ENCODE measurements at places on chromosomes 2 and 18.
A peak's percentile ranks its signal among the peaks of the same experiment; 100 is the strongest.

DNA sequence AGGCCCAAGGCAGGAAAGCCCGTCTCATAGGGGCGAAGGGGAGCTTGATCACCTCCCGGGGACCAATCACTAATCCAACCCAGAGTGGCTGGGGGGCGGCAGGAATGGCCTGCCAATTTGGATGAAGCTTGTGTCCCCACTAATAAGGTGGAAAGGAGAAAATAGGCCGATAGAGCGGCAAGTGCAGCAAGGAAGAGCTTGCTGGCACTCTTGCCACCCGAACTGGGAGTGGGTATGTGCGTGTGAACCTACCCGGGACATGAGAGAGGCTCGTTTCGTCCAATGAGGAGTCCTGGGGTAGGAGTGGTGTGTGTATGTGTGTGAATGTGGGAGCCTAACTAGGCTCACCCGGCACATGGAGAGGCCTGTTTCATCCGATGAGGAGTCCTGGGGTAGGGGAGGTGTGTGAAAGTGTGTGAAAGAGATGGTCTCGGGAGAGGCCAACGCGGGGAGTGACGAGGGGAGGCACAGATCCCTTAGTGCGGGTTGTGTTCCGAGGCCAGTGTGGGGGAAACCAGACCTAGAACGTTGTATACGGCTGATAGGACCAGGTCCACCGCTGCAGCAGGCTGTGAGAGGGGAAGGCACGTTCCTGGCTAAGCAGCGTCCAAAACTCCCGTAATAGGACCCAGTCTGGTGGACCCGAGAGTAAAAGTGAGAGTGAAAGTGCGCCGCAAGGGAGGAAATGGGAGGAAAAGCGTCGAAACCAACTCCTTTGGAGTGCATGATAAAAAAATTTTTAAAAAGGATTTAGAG is 47.1 kb upstream of the SELENOI start:
- peak; percentile 74 for DNase-seq

DNA sequence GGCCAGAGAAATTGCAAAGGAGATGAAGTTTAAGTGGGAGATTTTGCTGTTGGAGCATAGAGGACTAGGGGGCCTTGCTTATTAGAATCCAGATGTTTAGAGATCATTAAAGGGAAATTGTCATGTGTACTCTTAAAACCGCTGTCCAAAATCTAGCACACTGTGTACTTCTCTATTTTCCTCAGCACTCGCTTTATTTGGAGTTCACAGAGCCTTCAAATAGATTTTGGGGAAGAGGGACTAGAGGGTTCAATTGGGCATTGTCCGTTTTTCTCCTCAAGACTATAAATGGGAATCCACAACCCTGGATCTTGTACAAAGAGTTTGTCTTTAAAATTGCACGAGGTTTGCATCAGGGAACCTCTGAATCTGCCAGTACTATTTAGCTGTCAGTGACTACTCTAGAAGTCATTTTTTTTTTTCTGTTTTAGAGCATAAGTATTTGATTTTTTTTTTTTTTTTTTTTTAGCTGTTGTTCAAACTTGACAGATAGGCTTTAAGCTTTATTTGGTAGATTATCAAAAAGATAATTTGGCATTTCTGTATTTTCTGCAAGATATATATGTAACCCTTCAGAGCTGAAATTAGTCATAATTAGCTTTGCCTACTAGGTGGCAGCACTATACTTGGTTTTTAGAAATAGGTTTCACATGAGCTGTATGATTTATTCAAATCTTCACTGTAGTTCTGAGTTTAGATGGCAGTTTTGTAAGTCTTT is 14.2 kb downstream of the PMS1 start:
- DNase-seq, result peak; percentile 71

DNA sequence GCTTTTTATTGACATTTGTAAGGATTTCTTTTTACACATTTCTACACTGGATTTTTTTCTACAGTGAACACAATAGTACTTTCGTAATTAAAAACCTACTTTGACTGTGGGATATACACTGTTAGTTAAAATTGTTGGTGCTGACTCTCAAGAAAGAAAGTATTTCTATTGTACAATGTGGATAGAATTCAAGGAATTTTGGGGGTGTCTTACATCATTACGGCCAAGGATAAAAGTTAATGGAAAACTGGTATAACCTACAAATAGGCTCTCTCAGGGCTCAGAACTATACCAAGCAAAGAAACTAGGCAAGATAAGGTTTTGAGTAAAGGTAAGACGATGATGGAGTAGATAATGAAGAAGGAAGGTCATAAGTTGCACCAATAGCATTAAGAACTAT is 198.4 kb upstream of the PARD3B start:
- DNase-seq, result no peak

DNA sequence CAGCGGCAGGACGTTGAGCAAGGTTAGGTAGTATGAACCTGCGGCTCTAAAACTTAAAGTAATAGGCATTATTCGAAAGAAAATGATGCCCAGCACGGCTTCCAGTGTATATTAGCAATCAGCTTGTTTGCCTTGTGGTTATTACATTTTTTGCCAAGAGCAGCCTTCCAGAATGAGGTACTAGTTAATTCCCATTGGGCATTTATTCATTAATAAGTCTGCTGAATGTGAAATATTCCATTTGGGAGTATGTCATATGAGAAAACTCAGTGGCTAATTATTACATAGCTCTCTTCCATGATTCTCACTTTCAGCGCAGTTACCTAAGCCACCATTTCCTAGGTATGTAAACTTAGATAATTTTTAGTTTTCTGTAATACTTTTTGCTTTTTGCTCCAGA is 12.9 kb downstream of the CRIM1 start:
- no peak for DNase-seq

GRCh38 chr18:36378205-36378604 is 80.7 kb downstream of the FHOD3 start:
- DNase-seq, result peak; percentile 34

GRCh38 chr2:227509824-227510619 is 38.1 kb downstream of the AGFG1 start:
- peak; percentile 38 for DNase-seq

DNA sequence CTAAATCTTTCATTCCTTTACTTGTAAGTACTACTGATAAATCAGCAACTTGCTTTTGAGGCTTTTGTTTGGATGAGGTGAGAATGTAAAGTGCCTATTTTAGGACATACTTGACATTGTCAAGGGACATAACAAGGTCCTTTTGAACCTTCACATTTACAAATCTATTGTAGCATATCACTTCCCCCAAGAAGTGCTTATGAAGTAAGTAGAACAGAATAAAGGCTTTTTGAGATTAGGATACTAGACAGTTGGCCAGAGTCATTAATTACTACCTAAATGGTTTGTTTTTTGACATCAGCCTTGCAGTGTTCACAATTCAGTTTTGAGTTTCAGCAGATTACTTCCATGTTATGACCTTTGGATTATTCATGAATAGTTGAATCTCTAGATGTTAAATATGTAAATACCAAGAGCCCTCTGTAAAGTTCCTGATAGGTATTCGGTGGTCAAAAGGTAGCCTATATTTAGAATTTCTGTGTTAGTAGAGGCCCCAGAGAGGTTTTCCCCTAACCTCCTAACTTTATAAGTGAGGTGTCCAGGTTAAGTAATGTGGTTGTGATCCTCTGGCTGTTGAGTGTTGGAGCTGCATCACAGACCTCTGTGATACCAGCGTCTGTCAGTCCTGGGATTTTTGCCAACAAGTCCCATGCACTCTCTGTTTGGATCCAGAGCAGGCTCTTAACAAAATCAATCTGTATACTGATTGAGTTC is 67.2 kb downstream of the LCLAT1 start:
- DNase-seq, result peak; percentile 56

DNA sequence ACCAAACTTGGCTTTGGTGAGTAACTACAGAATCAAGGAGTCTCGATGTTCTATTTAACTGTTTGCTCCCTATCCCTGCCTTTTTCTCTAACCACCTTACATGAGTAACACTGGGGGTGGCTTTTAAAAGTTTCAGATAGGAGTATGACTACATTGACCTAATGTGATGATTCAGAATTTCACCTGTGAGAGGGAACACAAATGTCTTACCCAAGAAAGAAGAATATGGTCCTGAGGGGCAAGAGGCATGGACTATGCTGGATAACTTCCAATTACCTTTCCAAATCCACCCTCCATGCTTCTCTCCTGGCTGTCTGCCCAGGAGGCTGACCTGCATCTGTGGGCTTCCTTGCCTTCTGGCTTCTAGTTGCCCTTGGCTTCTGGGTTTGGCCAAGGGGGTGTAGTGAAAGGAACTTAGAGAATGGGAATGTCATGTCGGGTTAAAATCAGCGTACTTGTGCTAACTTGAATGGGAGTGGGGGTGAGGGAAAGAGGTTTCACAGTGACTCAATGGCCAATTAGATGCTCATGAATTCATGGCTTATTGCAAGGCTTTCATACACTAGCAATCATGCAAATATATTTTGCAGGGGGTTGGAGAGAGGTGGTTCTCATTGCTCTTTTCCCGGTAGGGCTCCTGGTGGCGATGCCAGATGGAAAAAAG is 5.3 kb upstream of the IL36G start:
- DNase-seq, result no peak

DNA sequence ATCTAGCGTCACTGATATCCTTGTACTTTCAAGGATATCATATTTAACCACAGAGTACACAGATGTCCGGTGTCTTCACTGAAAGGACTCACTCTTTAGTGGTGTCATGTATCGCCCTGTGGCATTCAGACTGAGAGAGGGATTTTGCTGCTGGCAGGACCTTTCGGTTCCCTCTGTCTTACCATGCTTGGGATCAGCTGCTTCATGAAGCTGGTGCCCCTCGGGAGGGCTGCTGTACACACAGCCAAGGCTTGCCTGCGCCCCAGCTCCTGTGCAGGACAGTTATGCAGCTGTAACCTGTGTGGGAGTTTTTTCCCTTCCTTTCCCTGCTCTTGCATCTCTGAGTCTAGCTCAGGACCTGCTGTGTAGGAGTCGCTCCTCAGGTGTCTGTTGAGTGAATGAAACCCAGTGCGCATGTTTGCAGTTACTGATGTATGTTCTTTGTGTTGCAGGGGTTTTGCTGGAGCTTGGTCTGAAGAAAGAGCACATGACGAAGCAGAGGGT is 64.4 kb downstream of the GREB1 start:
- DNase-seq, result no peak

Data from AG10803 (cell line).